Activated T-cell treated with anti-CD3 and anti-CD28 coated beads for 48 hours (primary cell): ENCODE measurements at places on chromosomes 1 and 21.
A peak's percentile ranks its signal among the peaks of the same experiment; 100 is the strongest.

GRCh38 chr21:16913010-16913409 is 599.8 kb upstream of the CXADR start:
- DNase-seq, result no peak

DNA sequence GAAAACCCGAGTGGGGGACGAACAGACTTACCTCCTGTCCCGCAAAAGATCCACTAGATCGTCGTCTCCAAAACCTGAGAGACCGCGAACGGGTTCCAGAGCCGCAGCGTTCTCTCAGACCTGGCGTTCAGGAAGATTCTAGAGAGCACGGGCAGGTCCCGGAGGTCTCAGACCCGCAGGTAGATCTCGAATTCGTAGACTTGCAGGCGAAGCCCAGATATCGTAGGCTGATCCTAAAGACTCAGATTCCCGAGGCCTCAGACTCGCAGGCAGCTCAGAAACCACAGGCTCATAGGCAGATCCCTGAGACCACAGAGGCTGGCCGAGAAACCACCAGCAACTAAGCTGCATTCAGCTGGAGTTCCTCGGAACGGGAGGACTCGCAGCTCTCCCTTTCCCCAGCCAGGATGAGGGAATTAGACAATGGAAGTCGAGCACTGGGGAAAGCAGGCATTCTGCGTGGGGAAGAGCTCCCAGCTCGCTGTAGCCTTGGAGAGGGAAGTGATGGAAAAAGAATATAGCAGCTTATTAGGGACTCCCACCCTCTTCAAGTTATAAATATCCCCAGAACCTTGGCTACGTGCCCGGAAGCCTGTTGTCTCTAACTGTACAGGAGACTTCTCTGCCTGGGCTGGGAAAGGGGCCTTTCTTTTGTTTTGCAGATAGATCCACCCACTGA is at the start of gene ZNF436:
ZNF436 (minus strand) TSS at position 502 of the 679 bp plus-strand sequence. CDS start 1,831 bp downstream, outside the sequence.
- DNase-seq, result peak; percentile 6

GRCh38 chr1:241299347-241299746 is 57.7 kb downstream of the RGS7 start:
- DNase-seq, result no peak

DNA sequence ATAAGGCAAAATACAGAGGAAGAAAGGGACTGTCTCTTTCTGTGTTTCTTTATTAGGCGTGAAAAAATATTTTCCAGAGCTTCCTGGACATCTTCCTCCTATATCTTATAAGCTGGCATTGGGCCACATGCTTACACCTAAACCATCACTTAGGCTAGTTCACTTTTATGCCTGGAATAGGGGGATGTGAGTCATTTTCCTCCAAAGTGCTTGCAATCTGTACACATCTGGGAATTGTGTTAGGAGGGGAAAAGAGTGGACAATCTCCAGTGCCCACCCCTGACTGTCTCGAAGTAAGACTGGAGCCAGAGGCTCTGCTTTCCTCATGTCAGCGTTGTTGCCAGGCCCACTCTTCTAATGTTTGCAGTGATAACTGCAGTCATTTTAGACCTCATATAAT is 29.9 kb downstream of the GIPC2 start:
- DNase-seq, result no peak

DNA sequence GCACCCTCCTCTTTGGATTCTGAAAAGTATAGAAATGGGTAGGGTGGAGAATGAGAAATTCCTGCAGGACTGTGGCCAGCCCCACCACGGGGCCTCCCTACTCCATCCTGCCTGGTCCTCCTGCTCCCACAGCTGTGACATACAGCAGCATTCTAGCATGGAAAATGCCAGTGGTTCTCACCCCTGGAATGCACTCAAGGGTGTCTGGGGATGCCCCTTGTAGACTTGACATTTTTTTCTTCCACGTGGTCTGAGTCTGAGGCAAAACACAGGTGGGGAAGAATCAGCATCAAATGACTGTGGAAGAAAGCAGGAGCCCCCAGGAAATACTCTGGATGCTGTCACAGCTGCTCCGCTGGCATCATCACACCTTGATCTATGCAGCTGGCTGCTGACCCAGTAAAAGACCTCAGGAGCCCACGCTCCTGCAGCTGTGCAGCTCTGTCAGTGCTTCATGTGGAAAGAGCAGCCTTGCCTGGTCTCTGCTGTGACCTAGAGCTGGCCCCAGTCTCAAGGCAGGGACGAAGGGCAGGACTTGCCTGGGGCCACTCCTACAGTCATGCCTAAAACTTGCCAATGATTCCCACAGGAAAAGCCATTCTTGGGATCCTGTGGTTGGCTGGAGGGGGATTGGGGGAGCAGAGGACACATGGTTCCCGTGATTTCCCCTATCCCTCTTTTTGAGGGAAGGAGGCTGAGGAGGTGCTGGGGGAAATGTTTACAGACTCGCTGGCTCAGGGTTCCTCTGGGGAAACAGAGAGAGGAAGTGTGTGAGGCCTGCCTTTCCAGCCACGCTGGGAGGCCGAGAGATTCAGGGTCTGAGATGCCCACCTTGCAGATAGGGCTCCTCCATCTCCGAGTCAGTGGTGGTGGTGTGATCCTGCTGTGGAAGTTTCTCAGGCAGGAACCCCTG is 10.8 kb upstream of the A3GALT2 start:
- DNase-seq, result no peak

DNA sequence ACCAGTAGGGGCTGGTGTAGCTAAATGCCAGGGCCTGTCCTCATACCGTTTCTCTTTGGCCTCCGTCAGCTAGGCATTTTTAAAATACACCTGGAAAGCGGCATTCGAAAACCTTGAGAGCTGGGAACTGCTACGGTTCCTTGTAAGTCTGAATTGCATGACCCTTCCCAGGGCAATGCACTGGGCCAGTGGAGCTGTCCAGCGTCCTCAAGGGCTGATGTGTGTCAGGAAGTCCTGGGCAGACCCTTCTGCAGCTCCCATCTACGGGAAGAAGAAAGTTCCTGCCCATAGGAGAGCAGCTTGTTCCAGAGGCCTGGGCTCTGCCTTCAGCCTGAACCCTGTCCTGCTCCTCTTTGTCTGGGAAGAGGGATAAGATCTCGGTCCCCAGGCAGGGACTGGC is 34.1 kb downstream of the UBASH3A start:
- no peak for DNase-seq

GRCh38 chr1:119648620-119649004 is 546 bp upstream of the ZNF697 start:
- DNase-seq, result no peak
